ENCODE measurements at places on chromosomes 7 and 10. TPM values are rescaled to one million over a fixed set of nuclear protein-coding genes. Genes with fewer than 3 reads are reported as not detected.

- peak overlapping the region; percentile 91 for H3K27ac ChIP-seq
- H3K36me3 ChIP-seq: no peaks in the 10 kb centered on the region
- H3K4me1 ChIP-seq: peaks cover 84% of the 10 kb centered on the region
- no peaks in the 10 kb centered on the region for H3K27me3 ChIP-seq
- no peak overlapping the region for H3K4me3 ChIP-seq
- DNase-seq: peak; percentile 78
These were observed 14.2 kb downstream of the PDLIM1 start for GRCh38 chr10:95276367-95277200.

GRCh38 chr7:67518580-67518979 lies 521.9 kb downstream of the TYW1 start:
- no peak overlapping the region for H3K4me3 ChIP-seq
- no peak for DNase-seq
- H3K27me3 ChIP-seq: no peaks in the 10 kb centered on the region
- H3K36me3 ChIP-seq: no peaks in the 10 kb centered on the region
- no peaks in the 10 kb centered on the region for H3K4me1 ChIP-seq

DNA sequence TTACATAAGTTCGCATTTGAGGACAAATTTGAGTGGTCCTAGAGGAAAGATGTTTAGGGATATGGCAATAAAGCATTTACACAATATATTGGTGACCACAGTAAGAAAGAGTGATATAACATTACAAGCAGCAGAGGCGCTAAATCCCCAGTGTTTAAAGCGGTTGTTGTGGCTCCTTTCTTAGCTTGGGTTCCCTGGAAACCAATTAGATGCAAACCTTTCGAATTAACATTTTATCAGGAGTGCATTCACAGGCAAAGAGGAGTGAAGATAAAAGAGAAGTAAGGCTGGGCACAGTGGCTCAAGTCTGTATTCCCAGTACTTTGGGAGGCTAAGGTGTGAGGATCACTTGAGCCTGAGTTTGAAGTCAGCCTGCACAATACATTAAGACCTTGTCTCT lies 331.1 kb downstream of the BICC1 start:
- no peaks in the 10 kb centered on the region for H3K4me1 ChIP-seq
- H3K27ac ChIP-seq: no peak overlapping the region
- no peak overlapping the region for H3K4me3 ChIP-seq

- no peaks in the 10 kb centered on the region for H3K36me3 ChIP-seq
- DNase-seq: no peak
- no peaks in the 10 kb centered on the region for H3K27me3 ChIP-seq
These were observed 83.5 kb downstream of the SGMS1 start for GRCh38 chr10:50540069-50540825.

DNA sequence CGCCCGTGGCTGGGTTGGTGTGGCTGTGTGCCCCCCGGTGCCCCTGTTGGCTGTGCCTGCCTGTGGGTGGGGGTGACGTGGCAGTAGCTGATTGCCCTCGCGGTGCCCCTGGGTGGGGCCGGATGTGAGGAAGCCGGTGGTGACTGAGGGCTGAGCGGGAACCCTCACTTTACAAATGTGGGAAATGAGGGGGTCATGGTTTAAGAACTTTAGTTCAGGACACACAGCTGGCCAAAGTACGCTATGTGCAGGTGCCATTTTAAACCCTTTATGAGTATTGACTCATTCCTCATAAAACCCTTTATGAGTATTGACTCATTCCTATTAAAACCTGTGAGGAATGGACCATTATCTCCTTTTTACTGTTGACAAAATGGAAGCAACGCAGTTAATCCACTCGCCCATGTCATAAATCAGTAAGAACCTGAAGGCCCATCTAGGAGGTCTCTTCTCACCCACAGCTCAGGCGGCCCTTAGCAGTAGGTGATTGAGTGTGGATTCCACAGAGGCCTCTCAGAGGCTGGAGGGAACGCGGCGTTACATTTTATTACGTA lies 290.1 kb upstream of the COBL start:
- no peak for DNase-seq
- peak overlapping the region; percentile 25 for H3K27ac ChIP-seq
- no peak overlapping the region for H3K4me3 ChIP-seq
- H3K27me3 ChIP-seq: no peaks in the 10 kb centered on the region
- H3K36me3 ChIP-seq: no peaks in the 10 kb centered on the region

- no peak overlapping the region for H3K4me3 ChIP-seq
- no peak for DNase-seq
- peaks cover 9% of the 10 kb centered on the region for H3K4me1 ChIP-seq
- H3K27me3 ChIP-seq: no peaks in the 10 kb centered on the region
These were observed 27.2 kb downstream of the NUDCD3 start for GRCh38 chr7:44463169-44463808.

- no peaks in the 10 kb centered on the region for H3K27me3 ChIP-seq
- H3K36me3 ChIP-seq: no peaks in the 10 kb centered on the region
- no peaks in the 10 kb centered on the region for H3K4me1 ChIP-seq
These were observed 119.5 kb upstream of the UNC5B start for GRCh38 chr10:71092812-71093401.

- H3K4me1 ChIP-seq: peaks cover 7% of the 10 kb centered on the region
- H3K27ac ChIP-seq: no peak overlapping the region
- DNase-seq: no peak
- no peaks in the 10 kb centered on the region for H3K36me3 ChIP-seq
These were observed 31.5 kb downstream of the ACTA2 start for GRCh38 chr10:88920986-88921593.

DNA sequence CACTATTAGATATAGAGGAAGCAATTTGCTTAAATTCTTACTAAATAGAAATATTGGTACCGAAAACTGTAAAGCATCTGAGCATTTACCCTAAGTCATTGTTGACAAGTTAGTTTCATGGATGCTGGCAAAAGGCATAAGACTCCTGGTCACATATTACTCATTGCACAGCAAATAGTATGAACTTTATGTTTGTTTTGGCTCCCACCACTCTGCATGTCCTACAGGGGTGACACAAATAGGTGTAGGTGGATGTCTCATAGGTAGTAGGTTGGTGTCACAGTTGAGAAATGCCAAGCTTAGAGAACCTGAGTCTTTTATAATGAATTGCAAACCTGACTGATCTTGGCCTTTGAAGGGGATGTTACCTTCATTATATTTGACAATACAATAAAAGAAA lies 199.6 kb upstream of the SEMA3D start:
- no peaks in the 10 kb centered on the region for H3K36me3 ChIP-seq
- DNase-seq: no peak
- no peak overlapping the region for H3K27ac ChIP-seq
- H3K27me3 ChIP-seq: no peaks in the 10 kb centered on the region

CADPS2 gene
- 25.5 TPM for total RNA-seq

RNF133 gene
- total RNA-seq: 0.98 TPM

CLCN1 gene
- total RNA-seq: not detected

BLOC1S2 gene
- 10.1 TPM for total RNA-seq

TMUB1 gene
- 40.3 TPM for total RNA-seq

CC2D2B gene
- 2.5 TPM for total RNA-seq
